ENCODE measurements at places on chromosomes 2 and 18. TPM values are rescaled to one million over a fixed set of nuclear protein-coding genes. Genes with fewer than 3 reads are reported as not detected.

DNA sequence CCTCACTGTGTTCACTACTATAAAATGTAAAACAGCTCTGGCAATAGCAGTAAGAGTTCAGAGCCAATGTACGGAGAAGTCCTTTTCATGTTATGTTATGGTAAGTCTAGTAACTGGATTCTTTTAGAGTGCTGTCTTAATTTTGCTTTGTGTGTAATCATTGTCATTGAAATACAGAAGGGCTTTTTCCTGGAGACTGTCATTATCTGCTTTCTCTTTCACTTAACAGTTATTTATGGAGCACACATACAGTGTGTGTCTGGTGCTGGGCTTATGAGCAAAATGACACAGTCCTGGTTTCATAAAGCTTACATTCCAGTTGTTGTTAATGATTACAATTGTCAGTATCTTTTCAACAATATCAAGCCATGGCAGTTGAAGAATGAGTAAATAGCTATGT, 95.5 kb downstream of the CCDC102B start:
- H3K27me3 ChIP-seq: no peaks in the 10 kb centered on the region
- H3K4me1 ChIP-seq: no peaks in the 10 kb centered on the region
- no peaks in the 10 kb centered on the region for H3K36me3 ChIP-seq
- H3K4me3 ChIP-seq: no peak overlapping the region
- H3K27ac ChIP-seq: no peak overlapping the region
- no peak for DNase-seq

- DNase-seq: no peak
- no peak overlapping the region for H3K4me3 ChIP-seq
- H3K27me3 ChIP-seq: no peaks in the 10 kb centered on the region
- peaks cover 4% of the 10 kb centered on the region for H3K4me1 ChIP-seq
- H3K36me3 ChIP-seq: no peaks in the 10 kb centered on the region
Measured at GRCh38 chr2:25197336-25198208, 29.2 kb upstream of the POMC start.

DNA sequence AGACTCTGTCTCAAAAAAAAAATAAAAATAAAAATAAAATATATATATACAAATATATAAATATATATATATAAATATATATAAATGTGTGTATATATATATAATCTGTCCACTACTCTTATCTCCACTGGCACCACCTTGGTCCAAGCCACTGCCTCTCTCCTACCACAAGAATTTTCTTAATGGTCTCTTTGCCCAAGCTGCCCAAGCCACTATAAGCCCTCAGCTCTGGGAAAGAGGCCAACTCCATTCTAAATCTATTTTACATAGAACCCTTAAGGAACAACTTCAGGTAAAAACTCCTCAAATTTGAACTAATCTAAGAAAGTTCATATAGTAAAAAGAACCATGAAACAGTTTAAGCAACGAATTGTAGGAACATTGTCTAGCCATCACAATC, 45.6 kb upstream of the GREB1L start:
- H3K27me3 ChIP-seq: no peaks in the 10 kb centered on the region
- H3K4me3 ChIP-seq: no peak overlapping the region
- no peaks in the 10 kb centered on the region for H3K4me1 ChIP-seq
- DNase-seq: no peak

GRCh38 chr2:60662781-60663180, 93.3 kb upstream of the PAPOLG start:
- H3K4me1 ChIP-seq: no peaks in the 10 kb centered on the region
- no peak for DNase-seq
- no peak overlapping the region for H3K27ac ChIP-seq
- no peak overlapping the region for H3K4me3 ChIP-seq
- H3K27me3 ChIP-seq: no peaks in the 10 kb centered on the region

DNA sequence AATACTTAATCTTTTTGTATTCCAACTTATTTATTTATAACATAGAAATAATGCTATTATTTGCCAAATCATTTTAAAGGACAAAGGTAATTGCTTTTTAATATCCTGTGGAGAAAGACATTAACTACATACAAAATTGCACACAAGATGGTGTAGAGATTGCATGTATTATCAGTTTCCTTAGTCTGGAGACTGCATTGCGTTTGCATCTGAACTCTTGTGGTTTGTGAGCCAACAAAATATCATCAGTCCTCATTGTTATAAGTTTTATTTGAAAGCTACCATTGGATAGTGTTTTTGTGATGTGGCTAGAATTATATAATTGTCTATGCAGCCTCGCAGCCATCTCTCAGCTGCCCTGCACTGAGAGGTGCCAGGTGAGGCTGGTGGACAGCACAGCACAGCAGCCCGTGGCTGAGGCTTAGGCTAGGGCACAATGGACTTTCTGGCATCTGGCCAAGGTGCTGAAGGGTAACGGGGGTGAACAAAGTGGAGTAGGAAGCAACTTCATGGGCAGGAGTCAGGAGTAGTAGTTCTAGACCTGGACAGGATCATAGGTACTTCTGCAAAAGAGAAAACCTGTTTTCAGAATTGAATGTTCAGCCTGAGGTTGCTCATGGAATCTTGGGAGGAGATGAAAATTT, 15.1 kb downstream of the RASGRP3 start:
- no peaks in the 10 kb centered on the region for H3K27me3 ChIP-seq
- peaks cover 8% of the 10 kb centered on the region for H3K4me1 ChIP-seq
- H3K36me3 ChIP-seq: no peaks in the 10 kb centered on the region
- DNase-seq: no peak
- no peak overlapping the region for H3K4me3 ChIP-seq

DNA sequence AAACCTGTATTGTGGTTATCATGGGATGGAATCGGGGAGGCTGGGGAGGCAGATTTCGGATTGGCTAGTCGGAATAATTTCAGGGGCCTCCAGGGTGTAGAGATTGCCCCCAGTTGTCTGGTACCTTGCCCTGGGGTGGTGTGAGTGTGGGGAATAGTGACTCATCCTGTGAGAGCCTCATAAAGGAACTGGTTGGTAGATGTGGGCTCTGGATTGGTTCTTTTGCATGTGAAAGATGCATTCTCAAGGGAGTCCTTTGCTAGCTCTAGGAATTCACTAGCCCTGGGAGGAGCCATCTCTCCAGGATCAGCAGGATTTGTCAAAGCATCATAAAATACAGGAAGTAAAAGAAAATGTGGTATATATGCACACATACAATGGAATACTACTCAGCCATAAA, 331.6 kb downstream of the SETBP1 start:
- no peaks in the 10 kb centered on the region for H3K36me3 ChIP-seq
- no peak overlapping the region for H3K27ac ChIP-seq
- peaks cover 3% of the 10 kb centered on the region for H3K4me1 ChIP-seq
- no peaks in the 10 kb centered on the region for H3K27me3 ChIP-seq
- no peak for DNase-seq

DNA sequence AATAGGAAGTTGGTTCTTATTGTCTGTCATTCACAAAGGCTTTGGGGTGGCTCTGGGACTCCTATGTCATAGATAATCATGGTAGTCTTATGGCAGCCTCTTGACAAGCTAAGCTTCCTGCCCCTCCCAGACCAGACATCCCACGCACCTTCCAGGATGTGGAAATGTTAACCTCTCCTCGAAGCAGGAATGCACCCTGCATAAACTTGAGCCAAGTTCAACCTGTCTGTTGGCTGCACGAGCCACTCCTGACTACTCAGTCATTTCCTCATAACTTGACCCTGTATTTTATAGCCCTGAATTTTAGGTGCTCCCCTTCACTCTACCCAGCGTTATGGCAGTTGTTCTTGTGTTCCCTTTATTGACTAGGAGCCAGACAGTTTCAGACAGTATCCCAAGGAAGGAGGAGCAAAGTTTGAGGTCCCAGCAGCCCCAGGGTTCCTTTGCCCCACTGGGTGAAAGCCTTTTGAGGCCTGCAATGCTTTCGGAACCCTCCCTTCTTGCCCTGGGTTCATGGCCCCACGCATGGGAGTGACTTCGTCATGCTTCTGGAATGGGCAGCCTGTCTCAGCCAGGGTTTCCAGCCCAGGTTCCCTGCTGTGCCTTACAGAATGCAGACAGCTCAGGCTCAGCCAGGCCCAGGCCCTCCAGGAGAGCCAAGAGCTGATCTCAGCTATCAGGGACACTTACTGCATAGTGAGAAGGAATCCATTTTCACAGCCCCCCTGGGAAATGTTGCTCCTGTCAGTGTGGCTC, 15.6 kb upstream of the INO80C start:
- no peak for DNase-seq
- no peaks in the 10 kb centered on the region for H3K27me3 ChIP-seq
- H3K27ac ChIP-seq: peak overlapping the region; percentile 47
- H3K4me3 ChIP-seq: no peak overlapping the region

DNA sequence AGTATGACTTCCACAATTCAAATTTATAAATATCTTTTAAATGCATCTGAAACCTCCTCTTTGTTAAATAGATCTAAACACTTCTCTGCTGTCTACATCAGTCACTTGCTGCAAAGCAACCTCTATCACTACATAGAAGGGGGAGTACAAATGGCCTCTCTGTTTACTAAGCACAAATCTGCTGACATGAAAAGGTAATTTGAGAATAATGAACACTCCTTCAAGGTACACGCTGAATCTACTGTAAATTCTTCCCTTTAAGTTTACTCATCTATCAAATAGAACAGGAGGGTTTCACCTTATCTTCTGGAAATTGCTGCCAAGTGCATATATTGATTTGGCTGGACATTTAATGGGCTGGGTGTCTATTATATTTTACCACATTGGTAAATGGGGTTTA, 879.6 kb downstream of the SUCLG1 start:
- no peaks in the 10 kb centered on the region for H3K36me3 ChIP-seq
- H3K4me3 ChIP-seq: no peak overlapping the region
- H3K4me1 ChIP-seq: no peaks in the 10 kb centered on the region
- no peak for DNase-seq
- H3K27me3 ChIP-seq: no peaks in the 10 kb centered on the region
- no peak overlapping the region for H3K27ac ChIP-seq

GRCh38 chr18:35322486-35323458, 21.4 kb downstream of the ZNF24 start:
- no peak overlapping the region for H3K4me3 ChIP-seq
- no peaks in the 10 kb centered on the region for H3K27me3 ChIP-seq
- H3K36me3 ChIP-seq: no peaks in the 10 kb centered on the region
- no peak overlapping the region for H3K27ac ChIP-seq

GRCh38 chr18:8050616-8051329, 483.7 kb downstream of the PTPRM start:
- peaks cover 8% of the 10 kb centered on the region for H3K4me1 ChIP-seq
- no peaks in the 10 kb centered on the region for H3K36me3 ChIP-seq
- H3K27ac ChIP-seq: no peak overlapping the region
- DNase-seq: no peak
- no peak overlapping the region for H3K4me3 ChIP-seq
- H3K27me3 ChIP-seq: no peaks in the 10 kb centered on the region

DNA sequence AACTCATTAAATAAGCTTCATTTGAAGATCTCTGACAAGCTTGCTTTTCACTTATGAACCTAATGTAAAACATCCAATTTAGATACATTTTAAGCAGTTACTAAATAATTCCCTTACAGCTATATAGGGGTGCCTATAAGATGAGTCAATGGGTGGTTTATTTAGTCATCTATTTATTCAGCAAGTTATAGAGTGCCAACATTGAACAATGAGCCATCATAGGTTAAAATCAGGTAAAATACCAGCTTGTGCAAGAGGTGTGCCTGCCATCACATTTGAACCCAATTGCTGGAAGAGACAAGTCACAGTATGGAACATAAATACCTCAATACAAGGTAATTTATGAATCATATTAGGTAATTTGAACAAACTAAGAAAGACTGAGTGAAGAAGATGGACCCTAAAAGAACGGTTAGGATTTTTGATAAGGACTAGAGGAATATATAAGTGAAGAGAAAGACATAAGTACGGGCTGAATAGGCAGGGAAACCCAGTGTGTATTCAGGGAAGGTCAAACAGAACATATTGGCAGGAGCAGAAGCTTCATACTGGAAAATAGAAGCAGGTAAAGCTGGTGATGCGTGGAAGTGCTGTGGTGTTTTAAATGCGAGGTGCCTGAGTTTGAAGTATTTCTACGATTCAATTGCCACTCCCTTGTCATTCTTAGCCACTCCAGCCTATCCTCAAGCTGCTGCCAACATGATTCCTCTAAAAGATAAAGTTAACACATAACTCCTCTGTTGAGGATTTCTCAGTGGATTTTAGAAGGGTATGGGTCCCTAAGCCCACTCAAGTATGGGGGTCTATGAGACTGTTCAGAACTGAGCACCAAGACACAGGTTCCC, 18.9 kb upstream of the STAT4 start:
- H3K27me3 ChIP-seq: no peaks in the 10 kb centered on the region
- peak overlapping the region; percentile 3 for H3K27ac ChIP-seq
- H3K4me1 ChIP-seq: peaks cover 50% of the 10 kb centered on the region
- no peak overlapping the region for H3K4me3 ChIP-seq
- no peak for DNase-seq
- H3K36me3 ChIP-seq: no peaks in the 10 kb centered on the region

GRCh38 chr2:215657844-215658243, 222.0 kb upstream of the FN1 start:
- DNase-seq: no peak
- H3K27me3 ChIP-seq: no peaks in the 10 kb centered on the region
- H3K4me3 ChIP-seq: no peak overlapping the region
- no peaks in the 10 kb centered on the region for H3K36me3 ChIP-seq
- H3K27ac ChIP-seq: no peak overlapping the region
- H3K4me1 ChIP-seq: no peaks in the 10 kb centered on the region

DNA sequence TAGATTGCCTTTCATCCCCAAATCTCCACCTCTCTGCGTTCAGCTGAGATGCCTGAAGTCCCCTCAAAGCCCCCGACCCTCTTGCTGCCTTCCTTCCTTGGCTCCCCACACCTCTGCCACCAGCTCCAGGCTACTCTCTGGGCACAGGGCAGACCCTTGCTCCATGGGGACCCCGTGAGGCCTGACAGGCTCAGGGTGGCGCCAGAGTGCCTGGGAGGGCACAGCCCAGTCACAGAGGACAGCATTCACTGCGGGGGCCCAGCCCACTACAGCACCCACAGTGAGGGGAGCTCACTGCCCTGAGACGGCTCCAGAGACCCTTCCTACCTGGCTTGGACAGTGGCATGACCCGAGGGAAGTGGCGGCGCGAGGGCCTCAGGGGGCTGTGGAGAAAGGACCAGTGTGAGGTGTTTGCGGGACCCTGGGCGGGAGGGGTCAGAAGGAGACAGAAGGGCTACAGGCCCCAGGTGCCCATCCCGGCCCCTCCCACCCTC, 51.0 kb downstream of the AQP12A start:
- no peak overlapping the region for H3K4me3 ChIP-seq
- H3K27ac ChIP-seq: no peak overlapping the region
- H3K36me3 ChIP-seq: no peaks in the 10 kb centered on the region

DNA sequence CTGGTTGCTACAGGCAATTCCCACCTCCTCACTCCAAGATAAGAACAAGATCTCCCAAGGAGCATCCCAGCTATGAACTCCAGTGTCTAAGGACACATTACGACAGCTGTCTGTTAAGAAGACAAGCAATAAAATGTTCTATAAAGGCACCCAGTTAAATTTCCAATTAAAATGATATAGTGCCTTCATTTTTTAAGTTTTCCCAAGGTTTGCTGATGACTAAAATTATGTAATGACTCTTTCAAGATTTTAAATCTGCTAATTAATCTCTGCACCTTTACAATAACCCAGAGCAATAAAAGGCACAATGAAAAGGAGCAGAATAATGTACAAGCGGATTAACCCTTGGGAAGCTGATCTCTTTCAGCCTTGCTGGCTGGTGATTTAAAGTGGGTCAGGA, 61.6 kb upstream of the REG3G start:
- DNase-seq: no peak
- no peaks in the 10 kb centered on the region for H3K4me1 ChIP-seq
- no peak overlapping the region for H3K27ac ChIP-seq
- no peak overlapping the region for H3K4me3 ChIP-seq

EPC2 gene
- 36.8 TPM for total RNA-seq

DCC gene
- total RNA-seq: 4.5 TPM

PTH2R gene
- total RNA-seq: 0.32 TPM

ABCG8 gene
- total RNA-seq: not detected

CFC1 gene
- not detected for total RNA-seq

RBM44 gene
- total RNA-seq: 0.59 TPM

ANKRD36 gene
- total RNA-seq: 24.4 TPM

SLC9A4 gene
- not detected for total RNA-seq

DSG4 gene
- total RNA-seq: not detected
